ENCODE measurements at places on chromosomes 5 and 9. TPM values are rescaled to one million over a fixed set of nuclear protein-coding genes. Genes with fewer than 3 reads are reported as not detected.
A peak's percentile ranks its signal among the peaks of the same experiment; 100 is the strongest.

GRCh38 chr5:169945831-169946261 lies 34.4 kb downstream of the INSYN2B start:
- no peak for DNase-seq

DNA sequence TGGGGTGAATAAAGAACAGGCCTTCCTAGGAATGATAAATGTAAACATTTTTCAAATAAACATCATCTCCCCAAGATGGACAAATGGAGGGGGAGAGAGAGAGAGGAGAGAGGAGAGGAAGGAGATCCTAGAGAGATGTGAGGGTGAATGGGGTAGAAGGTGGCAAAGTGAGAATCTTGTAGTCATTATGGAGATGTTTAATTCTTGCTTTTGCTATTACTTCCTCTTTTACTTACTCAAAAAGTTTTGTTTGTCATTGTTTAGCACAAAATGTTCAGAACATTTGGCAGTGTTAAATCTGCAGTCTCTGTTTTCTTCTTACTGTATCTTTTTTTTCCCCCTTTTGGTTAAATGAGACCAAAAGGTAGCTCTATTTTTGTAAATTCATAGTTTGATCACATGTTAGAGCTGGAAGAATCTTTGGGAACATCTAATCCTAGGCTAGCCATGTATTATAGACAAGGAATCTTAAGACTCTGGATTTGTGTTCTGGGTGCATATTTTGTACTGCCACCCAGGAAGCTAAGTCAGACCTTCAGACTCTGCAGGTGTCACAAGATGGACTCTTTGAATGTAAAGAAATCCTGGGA lies 266.1 kb downstream of the NTRK2 start:
- no peak for DNase-seq

DNA sequence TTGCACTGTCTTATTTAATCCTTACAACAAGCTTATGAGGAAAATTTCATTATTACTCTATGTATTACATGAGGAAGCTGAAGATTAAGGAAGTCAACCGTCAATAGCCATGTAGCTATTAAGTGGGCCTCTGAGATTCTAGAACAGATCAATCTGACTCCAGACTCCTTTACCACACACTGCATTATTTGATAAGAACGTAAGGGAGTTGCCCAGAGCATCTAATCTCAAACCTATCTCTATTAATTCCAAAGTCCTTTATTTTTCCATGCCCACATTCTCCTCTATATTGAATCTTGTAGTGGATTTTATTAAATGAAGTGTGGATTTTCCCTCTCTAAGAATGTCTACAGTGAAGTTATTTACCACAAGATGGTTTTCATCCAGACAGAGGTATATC lies 118.2 kb upstream of the MTAP start:
- no peak for DNase-seq

- no peak for DNase-seq
These were observed 57.4 kb upstream of the SLC25A51 start for GRCh38 chr9:37961351-37961750.

DNA sequence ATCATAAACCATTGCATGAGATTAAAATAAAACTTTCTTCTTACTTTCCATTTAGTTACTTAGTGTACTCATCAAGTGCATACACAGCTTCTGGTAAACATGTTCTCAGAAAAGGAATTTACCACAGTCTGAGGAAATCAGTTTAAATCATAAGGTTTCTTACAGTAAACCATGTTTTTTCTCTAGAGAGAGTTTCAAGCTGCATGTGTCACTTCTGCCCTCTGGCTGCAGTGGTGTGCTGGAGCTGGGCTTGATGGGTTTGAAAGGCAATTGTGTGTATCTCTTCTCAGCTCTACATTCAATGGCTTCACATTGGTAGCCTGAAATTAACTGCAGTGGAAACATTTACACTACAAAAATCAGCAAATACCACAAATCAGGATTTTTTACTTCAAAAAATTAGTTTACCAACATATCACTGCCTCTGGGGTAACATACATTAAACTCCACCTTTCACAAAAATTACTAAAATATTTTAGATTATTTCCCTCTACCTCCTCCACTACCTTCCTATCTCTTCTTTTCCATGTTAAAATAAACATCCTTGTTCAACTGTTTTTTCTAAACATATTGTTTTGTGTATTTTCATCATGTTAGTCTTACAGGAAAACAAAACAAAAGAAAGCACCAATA lies 414.3 kb downstream of the ANXA1 start:
- no peak for DNase-seq

DNA sequence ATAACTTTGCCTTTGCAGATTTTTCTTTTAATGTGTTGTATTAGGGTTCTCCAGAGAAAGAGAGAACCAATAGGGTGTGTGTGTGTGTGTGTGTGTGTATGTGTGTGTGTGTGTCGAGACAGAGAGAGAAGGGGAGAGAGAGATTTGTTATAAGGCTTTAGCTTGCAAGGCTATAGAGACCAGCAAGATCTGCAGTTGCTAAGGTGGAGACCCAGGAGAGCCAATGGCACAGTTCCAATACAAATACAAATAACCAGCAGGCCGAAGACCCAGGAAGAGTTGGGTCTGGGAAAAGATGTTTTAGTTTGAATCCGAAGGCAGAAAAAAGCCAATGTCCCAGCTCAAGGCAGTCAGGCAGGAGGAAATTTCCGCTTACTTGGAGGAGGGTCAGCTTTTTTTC lies 23.0 kb downstream of the TMOD1 start:
- DNase-seq = no peak

- DNase-seq = no peak
These were observed 27.2 kb upstream of the CYLC2 start for GRCh38 chr9:102967979-102968378.

DNA sequence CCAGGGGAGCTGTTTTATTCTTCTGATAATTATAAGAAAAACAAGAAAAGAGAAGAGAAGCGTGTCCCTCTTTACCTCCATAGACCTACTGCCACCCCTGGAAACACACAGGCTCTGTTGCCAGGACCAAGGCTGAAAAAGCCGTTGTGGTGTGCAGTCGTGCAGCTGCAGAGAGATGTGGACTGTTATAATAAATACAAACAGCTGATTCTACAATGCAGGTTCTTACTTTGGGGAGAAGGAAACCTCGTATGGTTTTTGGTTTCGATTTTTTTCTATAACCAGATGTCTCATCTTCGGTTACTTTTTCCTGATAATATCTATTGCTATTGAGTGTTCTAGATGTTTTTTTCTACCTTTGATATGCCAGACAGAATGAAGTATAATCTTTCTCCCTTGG lies 28.1 kb downstream of the FYB1 start:
- peak; percentile 77 for DNase-seq

GRCh38 chr5:145925803-145926202 lies 10.6 kb upstream of the SH3RF2 start:
- DNase-seq = no peak

DNA sequence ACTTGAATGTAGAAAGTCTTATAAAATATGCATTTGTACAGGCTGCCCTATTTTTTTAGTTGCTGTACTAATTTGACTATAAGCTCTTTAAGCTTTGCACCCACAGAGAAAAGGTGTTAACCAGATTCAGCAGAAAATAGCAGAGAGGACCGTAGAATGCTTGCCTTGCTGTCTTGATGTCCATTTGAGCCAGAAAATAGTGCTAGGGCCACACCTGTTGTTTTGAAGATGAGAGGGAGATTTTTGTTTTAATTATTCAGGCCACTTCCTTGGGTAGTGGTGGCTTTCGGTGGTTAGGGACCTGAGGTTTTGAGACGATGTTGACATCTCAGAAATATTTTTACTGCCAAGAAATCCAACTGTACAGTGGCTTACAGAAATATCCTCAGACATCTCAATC lies 196.0 kb downstream of the SPATA31D1 start:
- no peak for DNase-seq

DNA sequence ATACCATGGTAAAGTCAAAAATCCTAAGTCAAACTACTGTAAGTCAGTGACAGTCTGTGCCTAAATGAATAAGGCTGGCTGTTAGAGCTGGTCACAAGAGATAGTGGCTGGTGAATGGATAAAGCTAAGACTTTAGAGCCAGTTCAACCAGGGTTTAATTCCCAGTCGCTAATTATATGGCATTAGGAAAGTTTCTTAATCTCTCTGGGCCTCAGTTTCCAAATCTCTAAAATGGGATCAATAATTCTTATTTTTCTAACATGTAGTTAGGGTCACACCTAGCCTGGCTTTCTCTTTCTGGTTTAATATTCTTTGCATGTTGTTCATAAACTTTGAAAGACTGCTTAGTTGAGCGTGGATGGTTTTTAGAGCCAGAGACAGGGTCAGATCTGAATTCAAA lies 64.8 kb downstream of the SMIM15 start:
- no peak for DNase-seq

- DNase-seq = peak; percentile 29
These were observed 42.1 kb downstream of the MRPL36 start for GRCh38 chr5:1757511-1757910.

DNA sequence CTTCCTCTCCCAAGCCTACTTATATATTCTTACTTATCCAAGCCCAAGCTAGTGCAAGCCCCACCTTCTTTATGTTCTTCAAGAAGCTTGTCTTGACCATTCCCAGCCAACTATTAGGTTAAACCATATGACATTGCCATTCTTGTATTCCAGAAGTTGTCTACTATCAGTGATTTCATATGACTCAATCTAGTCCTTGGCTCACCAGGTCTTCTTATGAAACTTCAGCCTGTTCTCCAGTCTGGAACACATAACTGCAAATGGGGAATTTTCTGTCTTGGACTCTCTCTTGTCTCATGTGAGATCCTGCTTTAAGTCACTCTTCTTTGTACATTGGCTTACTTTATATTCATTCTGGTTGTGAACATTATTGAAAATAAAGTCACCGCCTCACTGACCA lies 130.7 kb downstream of the TTLL11 start:
- no peak for DNase-seq

GRCh38 chr5:63648376-63648775 lies 313.9 kb downstream of the HTR1A start:
- DNase-seq = no peak

DNA sequence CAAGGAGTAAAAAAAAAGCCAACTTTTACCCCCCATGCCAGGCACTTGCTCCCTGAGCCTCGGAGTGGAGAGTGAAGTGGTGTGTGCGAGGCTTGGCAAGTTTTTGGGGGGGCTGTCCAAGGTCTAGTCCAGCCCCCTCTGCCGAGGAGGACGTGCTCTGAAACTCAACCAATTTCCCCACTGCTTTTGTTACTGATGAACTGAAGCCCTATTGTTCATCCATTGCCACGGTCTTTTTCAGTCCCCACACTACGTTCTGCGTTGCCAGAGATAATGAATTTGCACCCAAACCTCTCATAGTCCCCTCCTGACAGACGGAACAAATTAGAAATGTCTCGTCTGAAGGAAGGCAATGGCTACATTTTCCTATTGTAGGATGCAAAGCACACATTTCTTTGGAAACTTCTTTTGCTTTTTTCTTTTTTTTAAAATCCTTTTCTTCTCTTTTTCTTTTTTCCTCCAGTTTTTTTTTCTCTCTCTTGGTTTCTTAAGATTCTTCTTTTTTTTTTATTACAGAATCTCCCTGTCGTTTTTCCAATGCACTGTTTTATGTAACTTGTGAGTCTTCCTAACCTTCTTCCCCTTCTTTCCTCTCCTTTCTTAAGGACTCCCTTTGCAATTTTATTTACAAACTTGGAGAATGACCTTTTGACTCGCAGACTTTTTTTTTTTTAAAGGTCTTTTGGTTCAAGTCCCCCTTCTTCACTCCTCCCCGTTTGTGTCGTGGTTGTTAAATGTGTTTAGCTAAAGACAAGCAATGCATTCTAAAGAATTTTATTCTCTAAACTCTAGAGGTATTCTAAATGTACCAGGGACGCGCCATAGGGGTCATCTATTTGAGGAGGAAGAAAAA lies 209.5 kb downstream of the MEF2C start:
- no peak for DNase-seq

DNA sequence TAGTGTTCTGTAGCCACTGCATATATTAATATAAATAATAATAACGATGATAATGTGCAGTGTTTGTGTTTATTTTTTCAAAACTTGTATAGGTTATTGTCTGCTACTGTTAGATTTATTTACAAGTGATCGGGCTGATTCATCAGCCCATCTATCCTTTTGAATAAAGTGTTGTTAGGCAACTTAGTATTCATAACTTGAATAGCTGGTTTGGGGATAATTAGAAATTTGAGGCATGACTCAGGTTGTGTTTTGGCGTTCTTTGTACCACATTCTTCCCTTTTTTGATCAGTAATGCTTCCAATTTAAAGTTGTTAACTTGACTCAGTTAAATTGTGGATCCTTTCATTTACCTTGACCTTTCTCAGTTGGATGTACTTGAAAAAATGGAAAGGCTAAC lies 69.7 kb downstream of the FOCAD start:
- no peak for DNase-seq

GRCh38 chr9:134887686-134888602 lies 7.3 kb downstream of the FCN2 start:
- no peak for DNase-seq

DNA sequence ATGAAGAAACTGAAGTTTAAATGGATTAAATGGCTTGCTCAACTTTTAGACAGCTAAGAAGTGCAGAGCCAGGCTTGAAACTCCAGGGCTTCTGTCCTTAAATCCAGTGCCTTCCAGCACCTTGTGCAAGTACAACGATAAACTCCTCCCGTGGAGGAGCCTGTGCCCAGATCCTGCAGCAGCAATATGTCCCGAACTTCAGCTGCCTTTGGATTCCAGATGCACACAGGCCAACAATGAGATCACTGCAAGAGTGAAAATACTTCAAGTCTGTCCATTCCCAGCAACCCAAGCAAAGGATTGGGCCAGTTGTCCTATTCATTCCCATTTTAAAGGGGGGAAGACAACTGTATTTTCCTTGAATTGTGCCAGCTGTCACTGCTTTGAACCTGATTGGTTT lies 199.6 kb downstream of the CRB2 start:
- no peak for DNase-seq

DNA sequence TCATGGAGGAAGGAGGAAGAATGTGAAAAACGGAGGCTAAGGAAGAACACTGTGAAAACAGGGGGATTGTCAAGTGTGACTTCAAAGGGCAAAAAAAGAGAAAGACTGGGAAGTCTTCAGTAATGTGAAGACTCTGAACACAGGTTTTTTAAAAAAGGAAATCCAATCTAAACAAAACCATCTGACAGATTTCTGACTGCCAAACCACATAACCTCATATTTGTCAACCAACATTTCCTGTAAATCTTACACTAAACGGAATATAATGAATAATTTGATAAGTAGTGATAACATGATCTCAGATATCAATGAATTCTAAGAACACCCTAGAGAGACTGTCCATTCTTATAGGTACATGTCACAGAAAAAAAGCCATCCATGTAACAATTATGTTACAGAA lies 124.7 kb downstream of the FBN2 start:
- no peak for DNase-seq

GRCh38 chr5:124713595-124713994 lies 32.8 kb downstream of the ZNF608 start:
- DNase-seq = no peak

DNA sequence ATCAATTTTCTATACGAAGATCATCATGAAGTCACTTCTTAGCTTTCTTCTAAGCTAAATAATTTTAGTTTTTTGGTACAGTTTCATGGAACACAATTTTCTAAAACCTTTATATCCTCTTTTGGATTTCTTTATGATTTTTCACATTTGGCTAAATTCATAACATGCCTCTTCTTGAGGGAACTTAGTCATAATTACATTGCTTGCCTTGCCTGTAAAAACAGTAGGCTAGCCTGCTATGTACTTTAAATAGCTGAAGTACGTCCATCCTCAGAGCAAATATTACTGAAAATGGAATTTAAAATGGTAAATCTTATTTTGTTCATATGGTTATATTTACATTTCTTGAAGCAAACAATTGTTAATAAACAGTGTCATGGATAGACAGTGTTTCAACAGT lies 225.0 kb downstream of the VPS13A start:
- DNase-seq = no peak

AQP3 gene
- 2.8 TPM for total RNA-seq

RNF183 gene
- total RNA-seq = not detected

NREP gene
- 5.4 TPM for total RNA-seq

NTNG2 gene
- total RNA-seq = 14.5 TPM

BSPRY gene
- 7.2 TPM for total RNA-seq

ACOT12 gene
- not detected for total RNA-seq

Measured in activated CD8-positive, alpha-beta memory T cell treated with anti-CD3 and anti-CD28 coated beads, Interleukin-2, amount 10 ng/mL, durations not matched to agents 7 days and 5 days (primary cell).